Fibroblast of villous mesenchyme (primary cell): ENCODE measurements at places on chromosomes 5 and 9. TPM values are rescaled to one million over a fixed set of nuclear protein-coding genes. Genes with fewer than 3 reads are reported as not detected.
A peak's percentile ranks its signal among the peaks of the same experiment; 100 is the strongest.

GRCh38 chr5:15002173-15002572 lies 130.6 kb upstream of the ANKH start:
- DNase-seq = no peak

GRCh38 chr5:104793031-104793754 lies 1230.6 kb upstream of the NUDT12 start:
- peak; percentile 14 for DNase-seq

The ITGA2 gene
- total RNA-seq = 16.4 and 35.0 TPM in 2 replicates

The FCN1 gene
- total RNA-seq = not detected in 2 replicates

The PRRT1B gene
- total RNA-seq = not detected in 2 replicates

- no peak for DNase-seq
Observed at GRCh38 chr5:54001976-54002775, 308.2 kb downstream of the ARL15 start.

The PITX1 gene
- 19.9 and 66.7 TPM in 2 replicates for total RNA-seq

DNA sequence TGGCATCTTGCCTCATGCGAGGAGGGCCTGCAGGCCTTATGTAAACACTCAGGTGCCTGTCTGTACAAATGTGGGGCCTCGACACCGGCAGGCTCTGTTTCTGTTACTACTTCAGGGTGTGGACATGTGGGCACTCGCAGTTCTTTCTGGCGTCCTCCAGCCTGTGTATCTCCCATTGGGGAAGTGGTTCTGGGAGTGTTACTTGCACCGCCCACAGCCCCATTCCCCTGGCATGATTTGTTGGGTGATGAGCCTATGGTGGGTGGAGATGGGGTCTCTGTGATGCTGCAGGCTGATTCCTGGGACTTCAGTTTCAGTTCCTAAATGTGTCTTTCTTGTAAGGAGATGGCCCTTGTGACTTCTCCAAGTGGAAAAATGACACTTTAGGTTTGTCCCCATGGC lies 82.1 kb upstream of the PITX1 start:
- no peak for DNase-seq
